NCI-H1417 treated with DMSO at 0.1 percent for 48 hours (cell line): ENCODE measurements at places on chromosomes 2 and 18.

DNA sequence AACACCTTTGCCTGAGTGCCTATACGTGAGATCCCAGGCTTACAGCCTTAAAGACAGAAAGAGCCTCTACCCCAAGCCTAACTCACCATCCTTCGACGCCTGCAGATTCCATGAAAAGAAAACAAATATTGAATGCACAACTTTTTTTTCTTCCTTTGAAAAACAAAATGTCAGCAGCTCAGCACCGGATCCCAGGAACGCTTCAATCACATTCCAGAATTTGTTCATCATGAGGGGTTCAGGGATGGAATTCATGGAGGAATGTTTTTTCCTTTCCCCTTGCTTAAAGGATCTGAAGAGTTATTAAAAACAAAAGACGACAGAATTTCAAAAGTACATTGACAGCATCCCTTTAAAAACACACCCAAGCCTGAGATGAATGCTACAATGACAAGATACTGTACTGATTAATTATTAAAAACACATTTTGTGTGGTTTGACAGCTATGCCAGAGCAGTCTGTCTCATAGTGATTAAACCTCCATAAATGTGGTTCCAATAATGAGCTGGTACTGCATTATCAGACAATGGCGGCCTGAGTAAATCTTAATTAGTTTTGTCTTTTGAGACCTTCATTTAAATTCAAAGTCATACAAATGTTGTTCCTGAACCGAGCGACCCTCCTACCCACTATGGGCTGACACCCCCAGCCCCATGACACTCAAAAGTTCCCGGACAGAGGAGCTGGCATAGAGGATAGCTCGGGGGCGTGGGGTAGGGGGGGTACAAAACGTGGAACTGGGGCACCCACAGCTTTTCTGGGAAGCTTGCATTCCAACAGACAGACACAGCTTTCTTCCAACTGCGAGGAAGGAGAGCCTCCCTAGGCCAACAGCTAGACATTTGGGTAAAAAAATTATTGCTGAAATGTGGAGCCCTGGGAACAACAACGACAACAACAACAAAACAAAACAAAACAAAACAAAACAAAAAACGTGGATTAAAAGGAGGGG, 227.5 kb downstream of the TTC32 start:
- DNase-seq = no peak

- DNase-seq = no peak
Measured at GRCh38 chr18:34258176-34258575, 33.5 kb upstream of the NOL4 start.

GRCh38 chr2:24816884-24817283, 23.7 kb downstream of the CENPO start:
- no peak for DNase-seq

DNA sequence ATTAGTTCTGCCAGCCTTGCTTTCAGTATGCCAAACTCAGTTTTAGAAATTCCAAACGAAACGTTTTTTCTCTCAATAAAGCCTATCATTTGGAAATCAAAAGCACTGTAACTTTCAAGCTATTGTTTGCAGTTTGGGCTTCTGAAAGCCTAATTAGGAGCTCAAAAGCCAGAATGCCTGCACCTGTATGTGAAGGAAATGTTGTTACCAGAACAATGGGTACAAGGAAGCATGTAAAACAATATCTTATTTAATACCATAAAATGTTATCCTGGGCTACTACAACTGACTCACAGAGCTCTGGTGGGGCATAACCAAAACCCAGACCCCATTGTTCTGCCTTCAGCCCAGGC, 12.6 kb upstream of the GULP1 start:
- DNase-seq = no peak

DNA sequence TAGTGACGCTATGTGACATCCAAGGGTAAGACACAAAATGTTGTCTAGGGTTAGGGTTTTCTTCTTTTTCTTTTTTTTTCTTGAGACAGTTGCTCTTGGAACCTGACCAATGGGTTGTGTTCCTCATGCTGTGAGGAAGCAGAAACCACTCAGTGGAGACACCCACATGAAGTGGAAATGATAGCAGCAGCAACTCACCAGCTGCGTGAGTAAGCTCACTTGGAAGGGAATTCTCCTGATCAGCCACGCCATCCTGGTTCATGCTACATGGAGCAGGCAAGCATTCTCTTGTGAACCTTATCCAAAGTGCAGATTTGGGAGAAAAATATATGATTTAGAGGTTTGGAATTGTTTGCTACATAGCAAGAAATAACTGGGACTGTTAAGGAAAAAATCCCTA, 863.7 kb downstream of the EPHA4 start:
- no peak for DNase-seq
